Activated gamma-delta T cell (primary cell): ENCODE measurements at places on chromosomes 12 and 14.

DNA sequence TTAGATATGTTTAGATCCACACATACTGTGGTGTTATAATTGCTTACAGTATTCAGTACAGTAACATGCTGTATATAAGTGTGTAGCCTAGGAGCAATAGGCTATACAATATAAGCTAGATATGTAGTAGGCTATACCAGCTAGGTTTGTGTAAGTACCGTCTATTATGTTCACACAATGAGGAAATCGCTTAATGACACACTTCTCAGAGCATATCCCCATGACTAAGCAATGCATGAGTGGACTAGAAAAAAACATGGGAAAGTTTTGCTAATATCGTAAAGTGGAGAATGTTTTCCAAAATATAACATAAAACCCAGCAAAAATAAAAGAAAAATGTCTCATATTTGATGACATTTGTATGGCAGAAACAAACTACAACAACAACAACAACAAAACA, 27.3 kb downstream of the AKAP3 start:
- no peak for DNase-seq

GRCh38 chr12:56833780-56834179, 70.7 kb downstream of the HSD17B6 start:
- DNase-seq = no peak

DNA sequence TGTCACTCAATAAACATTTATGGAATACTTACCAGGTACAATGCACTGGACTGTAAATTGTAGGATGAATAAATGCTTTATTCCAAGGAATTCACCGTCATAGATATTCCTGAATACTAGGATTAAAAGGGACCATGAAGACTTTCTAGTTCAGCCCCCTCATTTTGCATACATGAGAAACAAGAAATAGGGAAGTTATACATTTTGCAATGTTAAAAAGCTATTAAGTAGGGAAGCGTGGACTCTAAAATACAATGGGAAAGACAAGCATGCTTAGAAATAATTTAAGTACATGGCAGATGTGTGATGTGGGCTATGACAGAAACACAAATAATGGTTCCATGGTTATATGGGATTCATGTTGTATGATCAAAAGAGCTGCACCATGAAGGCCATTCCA, 89.4 kb upstream of the SYT10 start:
- DNase-seq = no peak

DNA sequence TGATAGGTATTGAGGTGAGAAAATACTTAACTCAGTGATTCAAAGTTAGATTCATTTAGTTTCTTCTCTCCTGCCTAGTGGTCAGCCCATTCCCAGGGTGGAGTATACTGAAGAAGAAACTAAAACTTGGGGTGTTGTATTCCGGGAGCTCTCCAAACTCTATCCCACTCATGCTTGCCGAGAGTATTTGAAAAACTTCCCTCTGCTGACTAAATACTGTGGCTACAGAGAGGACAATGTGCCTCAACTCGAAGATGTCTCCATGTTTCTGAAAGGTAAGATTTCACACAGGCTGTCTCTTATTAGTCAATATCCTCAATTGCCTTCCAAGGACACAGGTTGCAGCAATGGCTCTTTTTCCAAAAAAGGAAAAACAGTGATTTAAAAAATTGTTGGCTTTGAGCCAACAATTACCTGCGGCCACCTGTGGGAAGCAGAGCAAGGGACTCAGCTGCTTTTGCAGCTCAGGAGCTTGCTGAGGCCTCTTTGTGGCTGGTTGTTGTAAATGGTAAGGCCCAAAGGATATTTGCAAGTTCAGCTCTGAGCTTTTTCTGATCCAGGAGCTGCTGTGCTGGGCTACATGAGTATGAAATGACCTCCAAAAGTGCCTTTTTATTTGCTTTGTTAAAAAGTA, 33.9 kb downstream of the TPH2 start:
- no peak for DNase-seq

GRCh38 chr14:52262600-52262999, 4.9 kb upstream of the PTGDR start:
- DNase-seq = no peak

DNA sequence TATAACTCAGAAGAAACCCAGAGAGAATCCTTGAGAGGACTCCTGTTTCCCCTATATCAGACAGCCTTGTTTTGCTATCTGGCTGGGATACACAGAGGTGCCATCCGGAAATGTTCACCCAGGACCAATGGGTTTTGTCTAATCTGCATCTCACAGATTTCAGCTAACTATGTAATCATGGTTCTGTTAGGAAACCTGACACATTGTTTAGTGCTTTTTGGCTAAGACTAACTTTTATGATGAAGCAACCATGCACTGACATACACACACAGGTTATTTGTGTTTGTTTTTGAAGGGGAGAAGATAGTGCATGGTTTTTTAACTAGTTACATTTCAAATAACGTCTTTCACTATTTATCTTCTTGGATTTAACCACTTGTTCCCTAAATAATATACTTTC, 245.2 kb downstream of the AKAP6 start:
- DNase-seq = no peak

GRCh38 chr12:92414170-92415070, 268.8 kb upstream of the BTG1 start:
- DNase-seq = no peak

GRCh38 chr12:114799574-114800487, 115.9 kb upstream of the TBX3 start:
- DNase-seq = no peak

- no peak for DNase-seq
Observed at GRCh38 chr12:119247720-119248043, 69.0 kb downstream of the HSPB8 start.

DNA sequence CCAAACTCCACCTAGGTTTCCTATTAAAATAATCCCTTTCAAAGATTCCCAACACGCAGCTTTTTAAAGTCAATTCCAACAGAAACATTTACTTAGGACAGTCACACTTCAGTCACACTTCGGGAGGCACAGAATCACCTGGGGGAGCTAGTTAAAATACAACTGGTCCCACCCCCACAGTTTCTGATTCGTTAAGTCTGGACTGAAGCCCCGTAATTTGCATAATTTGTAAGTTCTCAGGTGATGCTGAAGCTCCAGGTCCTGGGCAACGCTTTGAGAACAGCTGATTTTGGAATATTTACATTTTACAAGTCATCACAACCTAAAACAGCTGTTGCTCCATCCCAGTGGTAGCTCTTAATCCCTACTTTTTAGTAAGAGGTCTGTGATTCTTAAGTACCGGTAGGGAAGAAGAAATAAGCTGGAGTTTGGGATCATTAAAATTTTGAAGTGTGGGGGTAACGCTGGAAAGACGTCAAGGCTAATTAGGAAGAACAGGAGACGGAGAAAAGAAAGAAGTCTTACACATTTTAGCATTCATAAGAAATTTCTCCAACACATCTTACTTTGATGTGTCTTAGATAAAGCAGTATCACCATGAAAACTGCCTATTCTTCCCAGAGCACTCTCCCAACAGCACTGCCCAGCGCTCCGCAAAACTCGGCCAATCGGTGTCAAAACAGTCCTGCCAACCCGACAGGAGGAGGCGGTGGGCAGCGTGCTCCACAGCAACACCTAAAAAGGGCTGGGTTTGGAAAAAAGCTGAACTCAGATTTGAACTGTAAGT, 1.1 kb downstream of the IPO8 start:
- no peak for DNase-seq

DNA sequence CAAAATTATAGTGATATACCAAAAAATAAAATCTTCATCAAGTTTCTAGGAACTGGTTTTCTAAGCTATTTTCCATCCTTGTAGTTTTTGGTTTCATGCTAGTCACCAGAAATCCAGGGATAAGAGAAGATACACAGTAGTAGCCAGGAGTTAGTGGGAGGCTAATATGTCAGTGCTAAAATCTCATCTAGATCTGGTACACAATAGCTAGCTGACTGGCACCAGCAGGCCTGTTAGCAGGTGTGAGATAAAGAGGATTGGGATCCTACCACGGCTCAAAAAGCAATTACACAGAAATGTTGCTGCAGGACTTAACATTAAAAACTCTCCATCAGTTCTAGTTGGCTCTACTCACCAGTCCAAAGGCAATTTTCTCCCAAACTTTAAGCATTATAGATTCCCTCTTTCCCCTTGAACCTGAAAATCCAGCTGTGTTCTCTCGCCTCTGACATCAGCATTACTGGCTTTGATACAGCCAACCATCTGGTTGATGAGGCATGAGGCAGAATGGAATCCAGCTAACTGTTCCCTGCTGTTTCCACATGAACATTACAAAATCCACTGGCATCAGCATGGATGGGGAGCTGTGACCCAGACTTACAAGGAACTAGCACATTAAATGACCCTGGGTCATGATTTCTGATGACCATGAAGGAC, 41.8 kb upstream of the CCDC196 start:
- no peak for DNase-seq

DNA sequence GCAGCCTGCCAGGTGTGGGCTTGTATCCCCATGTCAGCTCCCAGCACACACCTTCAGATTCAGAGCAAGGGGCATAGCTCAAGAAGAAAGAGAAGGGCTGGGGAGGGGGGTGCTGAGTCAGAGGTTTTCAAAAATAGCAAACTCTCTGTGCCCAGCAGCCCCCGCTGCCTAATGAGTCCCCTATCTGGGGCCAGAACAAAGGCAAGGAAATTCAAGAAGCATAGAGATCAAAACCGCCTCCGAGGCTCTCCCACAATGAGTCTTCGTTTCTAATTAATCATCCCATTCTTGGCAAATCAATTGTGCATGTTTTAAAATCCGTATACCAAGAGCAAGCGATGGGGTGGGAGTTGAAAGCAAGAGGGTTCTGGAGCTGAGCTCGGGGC, 19.5 kb upstream of the CMKLR1 start:
- DNase-seq = no peak

GRCh38 chr14:102282751-102283465, 22.1 kb downstream of the MOK start:
- no peak for DNase-seq

DNA sequence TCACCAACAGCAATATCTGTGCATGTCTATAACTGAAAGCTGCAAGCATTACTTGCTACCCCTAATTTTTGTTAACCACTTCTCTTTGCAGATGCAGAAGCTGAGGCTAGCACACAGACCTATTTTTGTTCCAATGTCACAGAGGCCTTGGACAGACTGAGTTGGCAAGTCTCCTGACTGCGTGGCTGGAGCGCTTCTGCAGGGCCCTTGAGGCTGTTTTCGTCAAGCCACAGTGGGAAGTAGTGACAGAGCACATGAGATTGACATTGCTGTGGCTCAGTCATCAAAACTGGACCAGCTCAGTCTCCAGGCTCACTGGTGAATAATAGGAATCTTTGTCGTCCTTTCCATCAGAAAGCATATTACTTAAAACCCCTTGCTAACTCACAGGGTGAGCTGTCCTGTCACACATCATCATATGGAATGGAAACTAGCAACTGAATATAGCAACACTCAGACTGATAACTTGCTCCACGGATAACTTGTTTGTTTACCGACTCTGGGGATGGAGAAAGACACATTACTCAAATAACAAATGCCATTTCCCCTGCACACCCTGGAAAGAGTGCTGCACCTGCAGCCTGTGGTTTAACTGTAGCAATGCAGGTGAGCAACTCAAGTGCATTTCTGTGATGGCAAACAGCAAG, 43.6 kb upstream of the DDX11 start:
- DNase-seq = no peak

GRCh38 chr12:132786192-132786591, 24.6 kb upstream of the ANKLE2 start:
- no peak for DNase-seq

DNA sequence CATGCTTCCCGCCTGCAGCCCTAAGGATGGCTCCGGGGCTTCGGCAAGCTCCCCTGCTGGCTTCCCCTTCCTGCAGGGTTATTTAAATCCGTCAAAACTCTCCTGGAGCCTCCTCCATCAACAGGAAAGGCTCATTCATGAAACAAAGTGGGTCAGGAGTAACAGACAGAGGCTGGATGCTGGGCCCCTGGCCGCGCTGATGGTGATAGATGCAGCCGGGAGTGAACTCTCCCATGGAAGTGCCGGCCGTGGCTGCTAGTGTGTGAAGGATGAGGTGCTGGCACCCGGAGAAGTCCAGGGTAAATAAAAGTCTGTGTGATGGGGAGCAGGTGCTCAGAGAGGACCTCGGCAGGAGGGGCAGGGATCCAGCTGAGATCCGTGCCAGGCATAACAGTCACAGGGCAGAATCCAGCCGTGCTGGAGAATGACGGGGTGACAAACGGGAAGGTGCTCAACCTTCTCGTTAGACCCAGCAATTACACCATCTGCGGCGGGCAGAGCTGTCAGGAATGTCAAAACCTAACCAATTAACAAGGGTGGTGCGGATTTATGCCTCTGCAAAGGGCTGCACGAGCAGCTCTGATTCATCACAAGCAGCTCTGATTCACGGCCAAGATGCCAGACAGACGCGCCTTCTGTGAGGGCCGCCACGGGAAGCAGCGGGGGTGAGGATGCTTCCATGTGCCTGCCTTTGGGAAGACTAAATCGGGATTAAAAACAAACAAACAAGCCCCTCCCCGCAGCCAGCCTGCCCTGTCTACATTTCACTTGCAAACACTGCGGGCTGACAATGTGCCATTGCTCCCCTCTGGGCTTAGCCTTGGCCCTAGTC, 55.6 kb downstream of the SYNE3 start:
- DNase-seq = no peak

- DNase-seq = no peak
Observed at GRCh38 chr12:6936636-6937480, 6.8 kb upstream of the RNU7-1 start.

GRCh38 chr14:105742531-105742848, 216.1 kb downstream of the TMEM121 start:
- DNase-seq = no peak

DNA sequence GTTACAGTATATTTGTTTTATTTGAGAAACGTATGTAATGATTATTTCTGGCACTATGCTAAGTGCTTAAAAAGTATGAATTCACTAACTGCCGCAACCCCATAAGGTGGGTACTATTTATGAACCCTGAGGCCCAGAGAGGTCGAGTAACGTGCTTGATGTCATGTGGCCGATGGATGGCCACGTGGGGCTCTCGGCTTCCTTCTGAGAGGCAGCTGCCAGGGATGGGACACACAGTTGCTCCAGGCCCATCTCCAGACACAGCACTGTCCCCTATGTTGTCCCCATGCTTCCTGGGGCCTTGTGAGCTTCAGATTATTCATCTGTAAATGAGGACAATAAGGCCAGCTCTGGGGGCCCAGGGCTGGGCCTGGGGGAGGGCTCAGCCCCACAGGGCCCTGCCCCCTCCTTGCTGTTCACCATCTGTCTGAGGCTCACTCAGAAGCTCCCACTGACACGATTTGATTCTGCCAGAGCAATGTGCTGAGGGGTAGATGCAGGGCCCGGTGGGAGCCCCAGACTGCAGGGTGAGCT, 115.0 kb downstream of the CALM1 start:
- DNase-seq = no peak

- DNase-seq = no peak
Observed at GRCh38 chr12:13342971-13343370, 146.4 kb downstream of the EMP1 start.

- no peak for DNase-seq
Observed at GRCh38 chr12:103780093-103780440, 61.0 kb downstream of the NT5DC3 start.
